Activated CD4-positive, alpha-beta T cell treated with anti-CD3 and anti-CD28 coated beads, Interleukin-10, Interleukin-2, amounts not matched to agents 100 ng/mL and 50 ng/mL, durations not matched to agents 16 hours and 8 hours (primary cell): ENCODE measurements at places on chromosomes 13 and 19.

- DNase-seq: no peak
Measured at GRCh38 chr13:29187584-29187983, 367.4 kb downstream of the MTUS2 start.

GRCh38 chr13:45595965-45596364 lies 19.6 kb downstream of the ERICH6B start:
- DNase-seq: no peak

GRCh38 chr13:28147495-28147894 lies 9.2 kb downstream of the PAN3 start:
- peak; percentile 13 for DNase-seq

DNA sequence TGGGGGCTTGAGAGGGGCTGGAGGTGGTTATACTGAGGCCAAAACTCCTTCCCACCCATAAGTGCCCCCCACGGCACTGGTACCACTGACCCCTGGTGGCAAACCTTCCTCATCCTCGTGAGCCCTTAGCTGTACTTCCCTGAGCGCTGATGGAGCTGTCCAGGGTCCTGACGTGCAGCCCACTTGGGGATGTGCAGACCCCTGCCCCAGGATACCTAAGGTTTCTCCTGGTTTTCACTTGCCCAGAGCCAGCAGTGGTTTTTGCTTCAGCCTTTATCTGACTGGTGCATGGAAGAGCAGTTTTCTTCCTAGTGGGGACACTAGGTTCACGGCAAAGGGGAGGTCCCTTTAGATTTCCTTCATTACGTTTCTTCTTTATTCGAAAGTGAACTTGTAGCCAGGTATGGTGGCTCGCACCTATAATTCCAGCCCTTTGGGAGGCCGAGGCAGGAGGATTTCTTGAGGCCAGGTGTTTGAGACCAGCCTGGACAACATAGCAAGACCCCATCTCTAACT lies 28.7 kb upstream of the KCTD15 start:
- no peak for DNase-seq

- no peak for DNase-seq
Measured at GRCh38 chr13:33284916-33285315, 639 bp downstream of the STARD13 start.

DNA sequence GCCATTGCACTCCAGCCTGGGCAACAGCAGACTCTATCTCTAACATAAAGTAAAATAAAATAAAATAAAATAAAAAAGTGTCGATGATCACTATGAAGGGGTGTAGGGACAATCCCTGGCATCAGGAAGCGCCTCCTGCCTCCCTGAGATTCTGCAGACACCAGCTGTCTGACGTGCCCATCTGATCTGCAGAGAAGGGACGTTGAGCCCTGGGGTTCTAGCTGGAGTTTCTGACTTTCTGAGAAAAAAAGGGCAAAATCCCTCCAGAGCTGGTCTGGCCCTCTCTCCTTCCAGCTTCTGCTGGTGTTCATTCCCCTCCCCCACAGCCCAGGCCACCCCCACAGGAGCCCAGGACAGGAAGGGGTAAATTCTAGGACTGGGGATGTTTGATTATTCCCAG lies 2.4 kb upstream of the ADGRE5 start:
- DNase-seq: no peak

GRCh38 chr13:74073274-74073673 lies 60.9 kb downstream of the KLF12 start:
- no peak for DNase-seq

DNA sequence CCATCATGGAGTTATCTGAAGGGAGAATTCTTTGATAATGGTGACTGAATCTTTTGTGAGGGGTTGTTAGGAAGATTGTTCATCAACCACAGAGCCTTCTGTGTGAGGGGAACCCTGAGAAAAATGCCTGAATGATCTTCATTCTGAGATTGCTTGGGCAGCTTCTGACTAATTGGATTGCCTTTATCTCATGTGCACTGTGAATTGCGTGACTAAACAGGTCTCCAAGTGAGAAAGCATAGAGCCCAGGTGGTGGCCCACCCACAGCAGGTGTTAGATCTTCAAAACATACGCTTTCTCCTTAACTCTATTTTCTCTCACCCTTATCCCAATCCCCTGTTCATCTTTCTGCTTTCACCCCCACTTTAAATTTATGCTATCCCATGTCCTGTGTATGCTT lies 58.3 kb downstream of the DOCK9 start:
- DNase-seq: no peak

GRCh38 chr13:108342369-108343289 lies 73.1 kb downstream of the TNFSF13B start:
- peak; percentile 51 for DNase-seq

DNA sequence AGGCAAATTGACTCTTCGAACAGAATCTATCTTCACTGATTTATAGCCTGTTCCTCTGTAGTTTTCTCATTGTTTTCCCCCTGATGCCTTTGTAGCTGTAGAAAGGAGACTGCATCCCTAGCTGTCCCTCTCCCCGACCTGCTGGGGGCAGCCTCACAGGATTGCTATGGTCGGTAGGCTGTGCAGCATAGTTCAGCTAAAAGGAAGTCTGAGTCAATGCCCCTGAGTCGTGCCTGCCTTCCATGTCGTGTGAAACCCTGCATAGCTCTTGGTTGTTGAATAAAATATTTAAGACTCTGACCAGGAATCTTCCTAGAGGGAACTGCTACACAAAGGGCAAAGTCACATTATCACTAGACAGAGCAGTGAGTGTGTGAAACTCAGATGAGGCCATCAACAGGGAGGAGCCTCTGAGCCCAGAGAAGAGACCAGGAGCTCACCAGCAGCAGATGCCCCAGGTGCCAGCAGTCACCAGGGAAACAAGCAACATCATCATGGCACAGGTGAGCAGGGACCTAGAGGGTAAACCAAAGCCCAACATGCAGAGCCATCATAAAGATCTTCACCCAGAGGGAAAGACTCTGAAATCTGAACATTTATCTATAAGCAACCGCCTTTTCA lies 108.4 kb upstream of the NBEA start:
- DNase-seq: peak; percentile 1

- DNase-seq: no peak
Measured at GRCh38 chr19:2048104-2048958, 2.7 kb downstream of the MKNK2 start.

DNA sequence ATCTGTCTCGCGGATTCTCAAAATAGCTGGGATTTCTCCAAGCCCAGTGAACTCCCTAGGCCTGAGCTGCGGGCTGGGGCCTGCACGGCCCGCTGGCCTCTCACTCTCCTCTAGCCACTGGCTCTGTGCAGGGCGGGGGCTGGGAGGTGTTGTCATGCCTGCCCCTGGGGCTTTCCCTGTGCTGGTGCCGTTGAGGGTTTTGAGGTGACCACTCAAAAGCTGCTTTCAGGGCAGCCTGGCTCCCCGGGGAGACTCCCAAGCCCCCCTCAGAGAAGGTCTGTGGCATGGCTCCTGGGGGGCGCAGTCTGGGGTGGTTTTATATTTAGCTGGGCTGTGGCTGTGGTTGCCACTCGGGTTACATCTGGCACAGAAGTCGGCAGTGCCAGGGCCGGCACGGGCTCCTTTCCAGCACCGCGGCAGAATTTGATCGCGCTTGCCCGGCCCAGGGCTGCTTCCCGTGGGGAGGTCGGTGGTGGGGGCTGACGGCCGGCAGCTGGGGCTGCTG lies 10.0 kb downstream of the NDUFB7 start:
- no peak for DNase-seq

GRCh38 chr13:26168835-26169234 lies 53.3 kb downstream of the RNF6 start:
- DNase-seq: no peak

GRCh38 chr13:24742294-24742693 lies 21.7 kb upstream of the RNF17 start:
- no peak for DNase-seq

DNA sequence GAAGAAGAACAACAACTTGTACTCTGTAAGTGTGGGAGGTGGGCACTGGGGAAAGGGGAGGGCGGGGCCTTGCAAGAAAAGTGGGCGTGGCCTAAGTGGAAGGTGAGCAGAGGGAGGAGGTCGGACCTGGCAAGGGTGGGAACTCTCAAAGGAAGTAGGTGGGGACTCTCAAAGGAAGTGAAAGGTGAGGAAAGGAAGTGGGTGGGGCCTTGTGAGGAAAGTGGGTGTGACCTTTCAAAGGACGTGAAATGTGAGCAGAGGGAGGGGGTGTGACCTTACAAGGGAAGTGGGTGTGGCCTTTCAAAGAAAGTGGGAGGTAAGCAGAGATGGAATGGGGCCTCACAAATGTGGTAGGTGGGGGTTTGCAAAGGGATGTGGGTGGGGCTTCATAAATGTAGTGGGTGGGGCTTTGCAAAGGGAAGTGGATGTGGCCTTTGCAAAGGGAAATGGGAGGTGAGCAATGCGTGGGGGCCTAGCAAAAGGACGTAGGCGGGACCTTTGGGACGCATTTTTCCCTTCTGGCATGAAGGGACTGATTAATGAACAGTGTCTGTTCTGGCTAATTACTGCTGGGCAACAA lies 25.9 kb downstream of the ACSBG2 start:
- peak; percentile 75 for DNase-seq

DNA sequence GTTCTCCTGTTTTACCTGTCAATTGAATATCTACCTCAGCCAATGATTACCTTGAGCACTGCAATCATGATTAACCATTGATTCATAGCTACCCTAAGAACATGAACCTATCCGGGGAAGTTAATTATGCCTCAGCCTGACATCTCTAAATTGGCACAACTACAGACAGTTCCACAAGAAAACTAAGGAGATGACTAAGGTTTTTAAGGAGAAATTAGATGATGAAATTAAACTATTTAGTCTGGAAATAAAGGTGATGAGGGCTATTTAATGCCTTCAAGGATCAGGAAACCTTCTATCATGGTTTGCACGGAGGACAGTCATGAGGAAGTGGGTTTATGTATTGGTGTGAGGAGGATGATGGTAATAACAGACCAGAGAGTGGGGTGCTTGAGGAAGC lies 203.4 kb downstream of the COL4A1 start:
- no peak for DNase-seq

DNA sequence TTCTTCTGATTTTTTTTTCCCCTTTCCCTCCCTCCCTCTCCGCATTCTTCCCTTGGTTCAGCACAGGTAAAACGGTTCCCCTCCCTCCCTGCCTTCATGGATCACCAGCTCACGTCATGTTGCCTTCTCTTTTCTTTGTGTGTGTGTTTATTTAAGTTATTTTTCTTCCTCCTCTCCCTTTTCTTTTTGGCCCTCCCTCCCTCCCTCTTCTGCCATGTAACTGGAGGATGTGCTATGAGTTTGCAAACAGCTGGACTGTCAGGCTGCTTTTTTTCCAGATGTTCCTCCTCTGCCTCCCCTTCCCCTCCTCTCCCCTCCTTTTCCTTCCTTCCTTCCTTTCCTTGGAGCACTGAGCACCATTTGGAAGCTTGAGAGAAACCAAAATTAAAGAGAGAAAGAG lies 2.0 kb downstream of the LENG9 start:
- no peak for DNase-seq

DNA sequence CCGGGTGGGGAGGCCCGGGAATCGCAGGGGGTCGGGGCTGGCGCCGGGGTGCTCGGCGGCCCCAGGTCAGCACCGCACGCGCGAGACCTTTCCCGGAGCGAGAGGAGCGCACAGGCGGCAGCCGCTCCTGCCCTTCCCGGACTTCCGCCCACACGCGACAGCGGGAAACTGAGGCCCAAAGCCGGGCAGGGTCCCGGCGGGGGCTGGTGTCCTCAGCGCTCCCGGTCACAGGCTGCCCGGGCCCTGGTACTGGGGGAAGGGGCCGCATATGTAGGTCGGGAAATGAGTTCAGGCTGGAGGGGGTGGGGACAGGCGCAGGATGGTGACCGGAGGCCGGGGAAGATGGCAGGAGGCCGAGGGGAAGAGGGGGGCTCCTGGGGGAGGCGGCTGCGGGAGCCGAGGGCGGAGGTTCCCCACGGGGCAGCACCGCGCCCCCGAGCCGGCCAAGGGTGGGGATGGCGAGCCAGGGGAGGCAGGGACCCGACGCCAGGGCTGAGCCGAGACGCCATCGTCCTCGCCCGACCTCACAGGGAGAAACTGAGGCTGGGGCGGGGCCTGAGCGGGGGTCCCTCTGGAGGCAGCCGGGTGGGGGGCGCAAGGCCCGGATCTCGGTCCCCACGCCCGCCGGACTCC lies 662 bp downstream of the CBARP start:
- DNase-seq: no peak

DNA sequence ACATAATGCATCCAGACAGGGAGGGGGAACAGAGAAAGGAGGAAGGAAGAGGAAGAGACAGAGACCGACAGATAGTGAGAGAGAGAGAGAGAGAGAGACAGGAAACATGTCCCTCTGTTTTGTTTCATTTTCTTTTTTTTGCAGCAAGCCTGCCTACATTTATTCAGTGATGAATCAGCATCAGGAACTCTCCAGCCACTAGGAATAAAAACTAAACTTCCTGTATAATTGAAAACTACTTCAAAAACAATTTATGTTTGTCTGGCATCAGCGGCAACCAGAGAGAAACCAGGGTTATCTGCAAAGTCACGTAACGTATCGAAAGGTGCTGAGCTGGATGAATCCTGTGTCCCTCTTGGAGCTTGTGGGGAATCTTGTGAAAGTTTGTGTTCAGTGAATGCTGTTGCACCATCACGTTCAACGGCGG lies 148.6 kb upstream of the SOX21 start:
- DNase-seq: peak; percentile 50

- no peak for DNase-seq
Measured at GRCh38 chr19:19098084-19098702, 34.4 kb downstream of the SLC25A42 start.

- no peak for DNase-seq
Measured at GRCh38 chr13:91946498-91947070, 548.2 kb downstream of the GPC5 start.

- no peak for DNase-seq
Measured at GRCh38 chr13:106518512-106518911, 16.9 kb downstream of the EFNB2 start.

DNA sequence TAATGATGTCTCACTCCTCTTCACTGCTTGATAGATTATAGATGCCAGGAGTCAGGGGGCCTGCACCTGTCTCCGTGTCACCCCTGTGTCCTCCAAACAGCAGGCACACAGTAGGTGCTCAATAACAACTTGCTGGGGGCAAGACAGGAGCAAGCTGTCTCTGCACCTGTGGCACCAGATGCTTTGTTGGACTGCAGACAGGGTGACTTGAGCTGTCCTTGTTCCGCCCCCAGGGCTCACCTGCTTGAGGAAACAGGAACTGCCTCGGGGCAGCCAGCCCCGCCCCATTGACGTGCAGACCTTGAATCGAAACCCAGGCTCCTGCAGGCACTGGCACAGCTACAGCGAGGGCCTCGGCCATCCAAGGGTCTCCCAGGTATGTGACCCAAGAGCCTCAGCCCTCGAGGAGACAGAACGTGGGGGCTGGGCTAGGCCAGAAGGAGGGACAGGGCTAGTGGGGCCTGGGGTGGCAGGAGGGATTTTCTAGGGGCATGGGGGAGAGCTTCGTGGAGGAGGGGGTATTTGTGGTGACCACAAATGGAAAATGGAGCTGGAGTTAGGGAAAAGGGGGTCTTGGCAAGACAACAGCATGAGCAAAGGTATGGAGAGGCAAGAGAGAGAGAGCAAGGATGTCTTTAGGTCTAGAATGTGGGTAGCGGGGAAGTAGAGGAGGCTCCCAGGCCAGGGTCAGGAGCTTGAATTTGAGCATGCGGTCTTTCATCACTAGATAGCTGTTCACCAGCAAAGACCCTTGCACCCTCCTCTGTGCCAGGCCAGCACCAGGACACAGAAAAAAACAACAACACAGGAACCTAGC lies at the start of gene HSH2D:
TSS of gene HSH2D (plus strand) at position 287 of the 817 bp plus-strand sequence. CDS start 5,066 bp downstream, outside the sequence.
- DNase-seq: peak; percentile 85

GRCh38 chr19:1396019-1396767 lies 5.1 kb downstream of the GAMT start:
- DNase-seq: no peak

- peak; percentile 39 for DNase-seq
Measured at GRCh38 chr19:1618157-1619093, 13.2 kb upstream of the UQCR11 start.
